Left renal cortex interstitium (tissue), 4 donors: ENCODE measurements at places on chromosomes 4 and X. TPM values are rescaled to one million over a fixed set of nuclear protein-coding genes. Genes with fewer than 3 reads are reported as not detected.

GRCh38 chr4:55980725-55981124, 32.0 kb downstream of the CEP135 start:
- no peak for DNase-seq

RRH gene
- polyA plus RNA-seq: 0.78 TPM

- DNase-seq: no peak
These were observed 24.0 kb upstream of the PCDH7 start for GRCh38 chr4:30696191-30696590.

DNA sequence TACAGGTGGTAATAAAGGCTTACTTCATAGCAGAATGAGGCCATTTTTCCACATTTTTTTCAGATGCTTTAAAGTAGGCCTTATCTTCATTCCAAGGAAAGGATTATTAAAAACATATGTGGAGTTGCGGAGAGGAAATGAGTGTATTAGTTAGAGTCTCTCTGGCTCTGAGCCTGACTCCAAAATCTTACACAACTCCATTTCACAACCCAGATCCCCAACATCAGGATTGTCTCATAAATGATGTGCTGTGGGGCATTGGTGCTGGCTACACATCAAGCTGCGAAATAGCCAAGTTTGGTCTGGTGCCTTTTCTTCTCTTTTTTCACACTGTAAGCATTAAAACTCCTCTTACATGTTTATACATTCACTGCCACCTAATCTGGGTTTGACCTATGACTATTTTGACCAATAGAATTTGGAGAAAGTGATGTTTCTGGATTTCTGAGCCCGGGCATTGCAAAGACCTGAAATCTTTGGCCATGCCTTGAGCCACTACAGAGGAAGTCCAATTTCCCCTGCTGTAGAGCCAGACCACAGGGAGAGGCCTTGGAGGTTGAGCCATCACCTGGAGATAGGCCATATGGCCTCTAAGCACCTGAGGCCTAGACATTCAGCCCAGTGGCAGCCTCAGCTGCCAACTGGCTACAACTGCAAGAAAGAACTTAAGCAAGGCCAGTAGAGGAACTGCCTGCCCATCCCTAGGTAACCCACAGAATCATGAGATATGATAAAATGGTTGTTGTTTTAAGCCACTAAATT, 16.7 kb upstream of the SOD3 start:
- no peak for DNase-seq

DNA sequence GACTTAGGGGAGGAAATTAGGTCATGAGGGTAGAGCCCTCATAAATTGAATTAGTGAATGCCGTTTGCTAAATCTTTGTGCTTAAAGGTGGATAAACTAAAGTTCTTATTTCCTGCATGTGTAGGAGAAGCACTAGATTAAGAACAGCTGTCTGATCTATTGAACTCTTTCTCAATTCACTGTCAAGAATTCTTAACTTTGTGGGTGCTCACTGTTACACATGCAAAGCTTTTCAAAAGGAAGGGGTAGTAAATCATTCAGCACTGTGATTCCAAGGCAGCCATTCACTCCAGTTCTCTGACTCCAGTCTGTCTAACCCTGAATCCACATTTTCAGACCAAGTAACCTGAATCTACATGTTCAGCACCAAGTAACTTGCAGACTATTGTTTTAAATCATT, 1520.1 kb downstream of the PCDH18 start:
- peak; percentile 14 for DNase-seq

GRCh38 chr4:19030536-19030935, 1009.0 kb upstream of the LCORL start:
- DNase-seq: no peak

GAR1 gene
- polyA plus RNA-seq: 44.1 TPM
